Activated T-helper 1 cell treated with anti-CD3 and anti-CD28 coated beads, Interleukin-2, amount 50 U/mL, for 16 hours (primary cell): ENCODE measurements at places on chromosomes 7 and 10.

DNA sequence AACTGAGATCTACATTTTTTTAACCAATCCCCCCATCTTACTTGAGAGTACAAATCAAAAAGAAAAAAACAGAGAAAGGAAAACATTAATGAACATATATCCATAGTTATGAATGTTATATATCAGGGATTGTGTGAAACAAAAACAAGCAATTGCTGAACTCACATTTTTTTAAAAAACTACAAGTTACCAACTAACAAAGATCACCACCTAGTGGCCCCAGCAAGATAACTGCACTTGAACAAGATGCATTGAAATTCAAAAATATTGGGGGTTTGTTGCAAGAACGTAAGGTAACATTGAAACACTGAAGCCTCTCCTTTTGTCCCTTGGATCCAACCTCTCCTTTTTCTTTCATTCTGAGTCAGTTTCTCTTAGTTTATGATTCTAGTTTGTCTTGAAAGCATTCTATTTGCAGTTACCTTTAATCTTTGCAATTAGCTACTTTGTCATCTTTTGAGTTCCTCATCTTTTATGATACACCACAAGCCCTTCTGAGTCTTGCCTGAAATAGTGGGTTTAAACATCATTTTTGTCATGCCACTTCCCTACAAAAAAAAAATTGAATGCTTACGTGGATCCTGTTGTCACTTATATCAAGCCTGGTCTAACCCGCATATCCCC lies 87.3 kb upstream of the TES start:
- DNase-seq, result no peak

- no peak for DNase-seq
Measured at GRCh38 chr7:8515640-8516185, 82.3 kb downstream of the NXPH1 start.

DNA sequence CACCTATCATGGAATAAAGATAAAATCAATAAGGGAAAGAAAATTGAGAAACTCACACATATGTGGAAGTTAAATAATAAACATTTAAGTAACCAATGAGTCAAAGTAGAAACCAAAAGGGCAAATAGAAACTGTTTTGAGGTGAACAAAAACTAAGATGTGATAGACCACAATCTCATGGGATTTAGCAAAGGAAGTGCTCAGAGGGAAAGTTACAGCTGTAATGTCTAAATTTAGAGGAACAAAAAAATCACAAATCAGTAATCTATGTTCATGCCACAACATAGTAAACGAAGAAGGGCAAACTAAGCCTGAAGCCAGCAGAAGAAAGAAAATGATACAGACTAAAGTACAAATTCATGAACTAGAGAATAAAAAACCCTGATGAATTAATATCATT lies 16.3 kb downstream of the CYP3A4 start:
- DNase-seq, result no peak

DNA sequence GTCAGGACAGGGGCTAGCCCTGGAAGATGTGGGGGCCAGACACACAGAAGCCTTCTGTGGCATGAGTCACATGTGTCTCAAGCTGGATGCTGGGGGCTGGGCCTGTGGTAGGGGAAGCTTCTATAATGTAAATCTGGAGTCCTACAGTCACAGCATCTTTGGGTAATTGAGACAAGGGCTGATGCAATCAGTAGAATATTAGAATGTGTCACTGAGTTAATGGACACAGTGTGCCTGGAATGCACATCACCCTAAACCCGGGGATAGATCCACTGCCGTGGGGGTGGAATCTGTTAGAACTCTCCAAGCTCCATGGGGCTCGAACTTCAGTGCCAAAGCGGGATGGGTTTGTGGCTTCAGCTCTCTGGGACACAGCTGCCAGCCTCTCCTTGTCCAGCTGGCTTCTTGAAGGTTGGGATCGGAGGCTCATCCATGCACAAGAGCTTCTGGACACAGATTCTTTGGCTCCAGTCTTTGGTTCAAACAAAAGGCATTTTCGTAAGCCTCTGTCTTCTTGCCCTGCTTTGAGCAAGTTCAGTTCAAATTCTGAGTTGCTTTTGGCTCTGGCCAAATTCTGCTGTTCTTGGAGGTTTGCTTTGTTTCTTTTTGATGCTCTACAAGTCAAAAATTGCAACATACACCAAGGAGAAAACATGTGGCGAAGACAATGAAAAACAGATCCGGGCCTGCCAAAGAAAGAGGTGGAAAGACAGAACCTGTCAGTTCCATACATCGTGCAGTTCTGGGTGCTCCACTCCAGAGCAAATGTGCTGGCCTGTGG lies 194.8 kb upstream of the ZNF32 start:
- no peak for DNase-seq

- DNase-seq, result no peak
Measured at GRCh38 chr7:24401628-24402593, 117.9 kb downstream of the NPY start.

- no peak for DNase-seq
Measured at GRCh38 chr10:33244354-33244967, 90.0 kb downstream of the NRP1 start.

DNA sequence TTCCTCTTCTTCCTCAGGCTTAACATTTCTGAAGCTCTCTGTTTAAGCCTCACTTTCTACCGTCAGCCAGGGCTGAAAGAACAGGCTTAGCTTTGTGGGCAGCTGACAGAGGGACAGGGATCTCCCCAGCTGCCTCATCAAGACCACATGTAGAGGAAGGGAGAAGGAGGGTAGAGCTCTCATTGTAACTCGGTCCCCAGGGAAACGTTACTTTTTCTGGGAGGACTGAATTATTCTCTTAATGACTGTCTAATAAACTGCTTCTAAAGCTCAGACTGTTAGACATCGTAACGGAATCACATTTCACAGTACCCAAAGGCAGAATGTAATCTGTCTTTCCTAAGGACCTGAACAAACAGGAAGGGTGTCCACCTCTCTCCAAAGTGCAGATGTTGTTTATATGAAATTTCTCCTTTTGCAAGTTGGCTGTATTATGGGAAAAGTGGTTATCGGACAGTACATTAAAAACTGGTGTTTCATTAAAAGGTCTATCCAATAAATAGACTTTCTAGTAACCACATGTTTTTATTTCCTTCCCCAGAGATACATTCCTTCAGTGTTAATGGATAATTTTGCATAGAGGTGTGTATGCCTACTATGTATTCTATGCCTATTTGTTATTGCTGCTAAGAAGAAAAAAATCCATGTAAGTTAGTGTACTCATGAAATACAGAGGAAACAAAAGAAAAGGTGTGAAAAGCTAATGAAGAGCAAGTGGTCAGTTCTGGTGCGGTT lies 144.2 kb downstream of the CTTNBP2 start:
- DNase-seq, result no peak

DNA sequence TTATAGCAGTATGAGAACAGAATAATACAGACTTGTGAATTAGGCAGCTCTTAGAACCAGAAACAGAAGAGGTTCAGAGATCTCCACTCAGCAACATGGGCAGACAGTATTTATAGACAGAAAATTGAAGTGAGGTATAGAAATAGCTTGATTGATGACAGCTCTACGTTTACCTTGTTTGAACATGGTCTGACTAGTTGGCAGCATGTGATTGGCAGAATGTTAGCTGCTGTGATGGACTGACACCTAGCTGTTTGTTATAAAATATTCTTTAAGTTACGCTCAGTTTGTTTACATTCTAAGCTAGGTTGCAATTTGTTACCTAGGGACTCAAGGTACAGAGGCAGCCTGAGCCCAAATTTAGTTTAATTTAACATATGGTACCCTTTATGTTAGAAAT lies 73.7 kb upstream of the TMEM229A start:
- no peak for DNase-seq

GRCh38 chr7:150914196-150914595 lies 61.9 kb downstream of the AOC1 start:
- DNase-seq, result no peak

DNA sequence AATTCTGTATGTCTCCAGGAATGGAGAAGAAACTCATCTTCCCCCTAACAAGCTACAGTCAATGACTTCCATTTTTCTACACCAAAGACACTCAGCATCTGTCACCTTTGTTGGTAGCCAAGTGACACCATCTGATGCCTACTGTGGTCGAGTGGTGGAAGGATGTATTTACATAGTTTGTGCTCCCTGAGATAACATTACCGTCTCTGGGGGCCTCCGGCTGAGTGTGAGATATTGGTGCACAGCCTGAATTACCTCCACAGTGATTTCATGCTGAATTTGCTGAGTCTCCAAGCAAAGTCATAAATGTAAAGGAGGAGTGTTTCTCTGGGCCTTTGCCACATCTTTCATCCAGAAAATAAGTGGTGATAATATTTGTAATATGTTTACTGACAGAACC lies 114.0 kb downstream of the GRID1 start:
- no peak for DNase-seq

DNA sequence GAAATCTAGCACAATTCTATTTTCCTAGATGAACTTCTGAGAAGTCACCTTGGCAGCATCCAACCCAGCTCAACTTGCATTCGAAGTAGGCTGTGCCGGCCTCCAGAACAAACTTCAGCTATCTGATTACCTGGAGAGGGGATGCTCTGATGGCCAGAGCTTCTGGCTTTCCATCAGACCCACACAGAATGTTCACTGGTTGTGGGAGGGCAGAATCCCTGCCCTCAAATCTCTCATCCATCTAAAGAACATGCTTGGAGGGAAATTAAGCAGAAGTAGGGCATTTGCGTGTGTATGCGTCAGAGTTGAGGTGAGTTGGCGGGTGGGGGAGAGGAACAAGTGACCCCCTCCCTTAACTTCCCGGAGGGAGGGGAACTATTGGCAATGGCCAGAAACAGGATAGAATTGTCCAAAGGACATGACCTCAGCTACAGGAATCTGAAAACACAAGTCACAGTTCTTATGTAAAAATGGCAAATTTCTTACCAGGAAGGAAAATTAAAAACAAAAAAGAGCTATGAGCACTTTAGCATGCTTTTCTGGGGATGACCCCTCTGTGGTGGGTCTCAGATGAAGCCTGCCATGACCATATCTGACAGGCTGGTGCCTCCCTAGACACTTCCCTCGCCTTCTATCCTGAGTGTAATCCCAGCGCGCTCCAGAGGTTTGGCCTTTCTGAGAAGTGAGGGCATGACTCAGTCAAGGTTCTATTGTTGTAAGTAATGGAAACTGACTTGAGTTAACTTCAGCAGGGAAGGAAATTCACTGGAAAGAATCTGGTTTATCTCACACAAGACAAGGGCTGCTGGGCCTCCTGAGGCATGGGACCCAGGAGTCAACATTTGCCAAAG lies 278.8 kb downstream of the RPS24 start:
- DNase-seq, result no peak

- DNase-seq, result no peak
Measured at GRCh38 chr7:15086131-15086611, 183.6 kb upstream of the DGKB start.

GRCh38 chr10:113045147-113046055 lies 95.4 kb downstream of the TCF7L2 start:
- no peak for DNase-seq

GRCh38 chr10:77223526-77224460 lies 413.8 kb downstream of the KCNMA1 start:
- DNase-seq, result no peak

GRCh38 chr7:134788191-134788590 lies 8.8 kb downstream of the CALD1 start:
- DNase-seq, result no peak

GRCh38 chr7:12524794-12525386 lies 45.6 kb upstream of the SCIN start:
- no peak for DNase-seq

GRCh38 chr7:35463176-35463700 lies 209.3 kb upstream of the TBX20 start:
- DNase-seq, result no peak

- DNase-seq, result no peak
Measured at GRCh38 chr7:93997868-93998267, 6.3 kb downstream of the BET1 start.

- DNase-seq, result no peak
Measured at GRCh38 chr10:89814278-89814677, 112.9 kb downstream of the KIF20B start.

DNA sequence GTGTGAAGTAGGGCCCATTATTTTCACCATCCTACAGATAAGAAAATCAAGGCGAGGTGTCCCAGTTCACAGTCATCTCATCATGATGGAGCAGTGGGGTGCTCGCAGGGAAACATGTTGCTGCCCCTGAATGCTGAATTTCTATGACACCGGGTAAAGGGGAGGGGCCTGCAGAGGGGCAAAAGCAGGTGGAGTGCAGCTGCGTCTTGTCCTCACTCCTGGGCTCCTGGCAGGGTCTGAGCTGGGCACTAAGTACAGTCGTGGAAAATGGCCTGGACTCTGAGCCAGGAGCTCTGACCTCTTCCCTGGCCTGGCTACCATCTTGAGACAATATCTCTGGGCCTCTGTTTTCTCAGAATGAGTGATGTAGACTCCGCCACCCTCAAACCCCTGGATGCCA lies 253.1 kb upstream of the PITRM1 start:
- DNase-seq, result no peak

DNA sequence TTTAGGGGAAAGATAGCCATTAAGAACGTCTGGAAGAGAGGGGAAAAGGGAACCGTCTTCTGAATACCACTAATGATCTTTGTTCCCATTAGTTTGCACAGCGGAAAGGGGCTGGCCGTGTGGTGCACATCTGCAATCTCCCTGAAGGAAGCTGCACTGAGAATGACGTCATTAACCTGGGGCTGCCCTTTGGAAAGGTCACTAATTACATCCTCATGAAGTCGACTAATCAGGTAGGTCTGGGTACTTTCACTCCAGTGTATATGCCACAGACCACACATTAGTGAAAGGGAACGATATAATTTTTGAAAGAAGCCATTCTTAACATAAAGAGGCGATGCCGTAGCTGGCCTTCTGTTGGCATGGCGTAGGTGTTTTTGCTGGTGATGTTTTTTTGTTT lies 74.3 kb upstream of the PDCD4 start:
- DNase-seq, result no peak

- DNase-seq, result no peak
Measured at GRCh38 chr10:78460204-78460603, 426.5 kb downstream of the RPS24 start.

GRCh38 chr10:22764639-22765038 lies 50.3 kb upstream of the PIP4K2A start:
- no peak for DNase-seq

GRCh38 chr7:45872116-45873034 lies 507 bp downstream of the CCDC201 start:
- no peak for DNase-seq

GRCh38 chr7:155450970-155451801 lies 6.7 kb upstream of the EN2 start:
- no peak for DNase-seq

DNA sequence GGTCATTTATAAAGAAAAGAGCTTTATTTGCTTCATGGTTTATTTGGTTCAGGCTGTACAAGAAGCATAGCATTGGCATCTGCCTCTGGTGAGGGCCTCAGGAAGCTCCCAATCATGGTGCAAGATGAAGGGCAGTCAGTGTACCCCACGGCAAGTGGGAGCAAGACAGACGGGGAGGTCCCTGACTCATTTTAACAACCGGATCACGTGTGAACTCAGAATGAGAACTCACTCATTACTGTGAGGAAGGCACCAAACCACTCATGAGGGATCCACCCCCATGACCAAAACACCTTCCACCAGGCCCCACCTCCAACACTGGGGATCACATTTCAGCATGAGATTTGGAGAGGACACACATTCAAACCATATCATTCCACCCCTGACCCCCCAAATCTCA lies 15.7 kb upstream of the CRYGN start:
- no peak for DNase-seq

- no peak for DNase-seq
Measured at GRCh38 chr7:139181404-139181803, 49.6 kb upstream of the UBN2 start.

- no peak for DNase-seq
Measured at GRCh38 chr7:131858611-131859010, 302.2 kb upstream of the PODXL start.

GRCh38 chr7:32415519-32415918 lies 74.7 kb downstream of the LSM5 start:
- DNase-seq, result no peak

GRCh38 chr10:54585572-54585971 lies 215.5 kb downstream of the PCDH15 start:
- DNase-seq, result no peak
